ENCODE measurements at places on chromosomes 5 and 9.

- DNase-seq = no peak
These were observed 3.5 kb upstream of the F2RL2 start for GRCh38 chr5:76626738-76627137.

DNA sequence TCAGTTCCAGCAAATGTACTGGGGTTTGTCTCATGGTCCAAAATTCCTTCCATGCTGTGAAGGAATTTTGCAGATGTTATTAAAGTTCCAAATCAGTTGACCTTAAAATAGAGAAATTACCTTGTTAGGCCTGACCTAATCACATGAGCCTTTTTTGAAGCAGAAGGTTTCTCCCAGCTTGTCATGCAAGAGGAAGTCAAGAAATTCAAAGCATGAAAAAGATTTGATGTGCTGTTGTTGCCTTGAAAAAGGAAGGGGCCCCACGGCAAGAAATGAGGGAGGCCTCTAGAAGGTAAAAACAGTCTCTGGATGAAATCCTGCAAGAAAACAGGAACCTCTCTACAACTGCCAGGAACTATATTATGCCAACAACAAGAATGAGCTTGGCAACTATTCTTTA lies 24.2 kb upstream of the HAPLN1 start:
- no peak for DNase-seq

GRCh38 chr5:89003563-89004036 lies 120.6 kb upstream of the MEF2C start:
- DNase-seq = no peak

DNA sequence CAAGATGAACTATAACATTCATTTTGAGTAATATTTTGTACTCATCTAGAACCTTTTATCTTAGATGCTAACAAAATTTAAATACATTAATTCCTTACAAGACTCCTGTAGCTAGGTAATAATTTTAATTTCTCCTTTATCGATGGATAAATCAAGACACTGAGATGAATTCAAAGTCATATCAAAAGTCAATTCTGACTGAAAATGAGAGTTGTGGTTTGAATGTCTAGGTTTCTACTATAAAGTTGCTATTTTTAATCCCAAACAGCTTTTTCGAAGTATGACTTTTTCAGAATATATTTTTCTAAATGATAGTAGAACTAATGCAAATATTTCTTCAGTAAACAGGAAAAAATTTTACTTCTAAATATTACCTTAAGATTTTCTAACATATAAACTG lies 491.7 kb upstream of the FAM174A start:
- no peak for DNase-seq

DNA sequence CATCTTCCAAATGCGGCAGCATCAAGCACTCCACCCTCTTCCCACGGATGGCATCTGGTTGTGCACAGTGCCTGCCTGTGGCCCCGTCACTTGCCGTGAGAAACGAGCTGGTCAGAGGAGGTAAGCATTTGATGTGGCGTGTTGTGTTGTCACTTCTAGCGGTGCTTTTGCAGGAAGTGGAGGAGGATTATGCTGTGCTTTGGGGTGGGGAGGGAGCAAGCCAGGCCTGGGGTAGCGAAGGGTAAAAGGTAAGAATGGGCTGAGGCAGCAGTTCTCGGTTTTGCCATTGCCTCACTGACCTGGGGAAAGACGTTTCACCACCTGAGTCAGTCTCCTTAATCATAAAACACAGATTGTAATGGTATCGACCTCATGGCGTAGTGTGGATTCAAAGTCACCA lies 2.3 kb upstream of the POMT1 start:
- no peak for DNase-seq

- no peak for DNase-seq
These were observed 8.5 kb downstream of the DMXL1 start for GRCh38 chr5:119079318-119079921.

DNA sequence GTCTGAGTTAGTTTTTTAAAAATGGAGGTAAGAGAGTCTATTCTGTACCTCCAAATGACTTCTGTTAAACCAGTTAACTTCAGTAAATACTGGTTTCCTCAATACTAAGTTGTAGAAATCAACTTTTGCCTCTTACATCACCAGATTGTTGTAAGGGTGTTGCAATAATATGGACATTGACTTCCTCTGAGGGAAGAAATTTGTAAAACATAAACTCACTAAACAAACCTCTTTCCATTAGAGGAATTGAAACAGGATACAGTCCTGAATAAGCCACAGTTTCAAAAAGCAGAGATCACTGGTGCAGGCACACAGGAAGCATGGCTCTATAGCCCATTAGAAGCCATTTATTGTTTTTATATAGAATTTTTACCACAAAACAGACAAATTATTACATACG lies 32.7 kb upstream of the SLCO6A1 start:
- DNase-seq = no peak

DNA sequence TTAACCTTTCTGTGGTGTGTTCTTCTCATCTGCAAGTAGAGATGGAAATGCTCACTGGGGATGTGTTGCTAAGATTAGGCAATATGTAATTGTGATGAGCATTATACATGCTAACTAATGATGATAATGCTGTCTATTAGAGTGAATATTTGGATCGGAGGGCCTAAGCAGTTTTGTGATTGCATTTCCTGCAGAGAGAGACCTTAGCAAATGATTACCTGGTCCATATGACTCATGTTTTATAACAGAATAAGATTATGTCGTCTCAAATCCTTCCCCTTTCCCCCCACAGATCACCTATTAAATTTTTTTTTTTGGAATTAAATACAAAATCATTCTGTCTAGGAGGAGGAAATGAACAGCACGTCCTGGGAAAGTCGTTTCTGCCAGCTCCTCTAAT lies 82.7 kb downstream of the IZUMO3 start:
- no peak for DNase-seq

DNA sequence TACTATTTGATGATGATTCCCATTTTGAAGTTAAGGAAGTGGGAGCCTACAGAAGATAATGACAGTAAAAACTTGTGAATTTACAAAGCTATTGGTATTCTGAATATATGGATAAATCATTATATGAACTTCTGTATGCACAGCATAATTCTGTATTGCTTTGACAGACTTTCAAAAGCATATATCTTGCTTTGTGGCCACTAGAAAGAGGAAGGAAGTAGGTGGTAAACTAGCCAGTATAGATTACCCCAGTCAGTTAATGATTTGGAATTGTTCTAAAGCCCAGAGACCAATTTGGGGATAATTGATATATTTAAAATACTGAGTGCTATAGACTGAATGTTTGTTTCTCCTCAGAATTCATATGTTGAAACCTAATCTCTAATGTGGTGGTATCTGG lies 53.0 kb downstream of the NR2F1 start:
- DNase-seq = no peak

- DNase-seq = peak; percentile 81
These were observed 291.8 kb downstream of the AOPEP start for GRCh38 chr9:95018099-95018936.

DNA sequence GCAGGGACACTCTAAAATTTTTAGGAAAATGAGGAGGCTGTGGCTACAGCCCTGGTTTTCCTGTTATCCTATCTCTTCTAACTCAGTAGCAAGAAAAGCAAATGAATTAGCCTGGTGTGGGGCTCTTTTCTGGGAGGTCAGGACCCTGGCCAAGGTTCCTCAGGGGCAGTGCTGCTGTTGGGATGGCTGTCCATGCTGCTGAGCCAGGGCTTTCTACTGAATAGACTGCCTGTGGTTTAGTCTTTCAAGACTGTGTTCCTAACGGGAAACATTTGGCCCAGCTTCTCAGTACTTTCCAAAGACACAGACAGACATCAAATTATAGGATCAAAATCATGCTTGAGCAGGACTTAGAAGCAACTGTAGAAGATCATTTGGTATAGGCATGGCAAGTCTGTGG lies 18.1 kb downstream of the TNC start:
- DNase-seq = no peak

GRCh38 chr9:87382900-87383299 lies 114.8 kb upstream of the DAPK1 start:
- no peak for DNase-seq

GRCh38 chr9:89935801-89936200 lies 331.0 kb downstream of the GADD45G start:
- no peak for DNase-seq

DNA sequence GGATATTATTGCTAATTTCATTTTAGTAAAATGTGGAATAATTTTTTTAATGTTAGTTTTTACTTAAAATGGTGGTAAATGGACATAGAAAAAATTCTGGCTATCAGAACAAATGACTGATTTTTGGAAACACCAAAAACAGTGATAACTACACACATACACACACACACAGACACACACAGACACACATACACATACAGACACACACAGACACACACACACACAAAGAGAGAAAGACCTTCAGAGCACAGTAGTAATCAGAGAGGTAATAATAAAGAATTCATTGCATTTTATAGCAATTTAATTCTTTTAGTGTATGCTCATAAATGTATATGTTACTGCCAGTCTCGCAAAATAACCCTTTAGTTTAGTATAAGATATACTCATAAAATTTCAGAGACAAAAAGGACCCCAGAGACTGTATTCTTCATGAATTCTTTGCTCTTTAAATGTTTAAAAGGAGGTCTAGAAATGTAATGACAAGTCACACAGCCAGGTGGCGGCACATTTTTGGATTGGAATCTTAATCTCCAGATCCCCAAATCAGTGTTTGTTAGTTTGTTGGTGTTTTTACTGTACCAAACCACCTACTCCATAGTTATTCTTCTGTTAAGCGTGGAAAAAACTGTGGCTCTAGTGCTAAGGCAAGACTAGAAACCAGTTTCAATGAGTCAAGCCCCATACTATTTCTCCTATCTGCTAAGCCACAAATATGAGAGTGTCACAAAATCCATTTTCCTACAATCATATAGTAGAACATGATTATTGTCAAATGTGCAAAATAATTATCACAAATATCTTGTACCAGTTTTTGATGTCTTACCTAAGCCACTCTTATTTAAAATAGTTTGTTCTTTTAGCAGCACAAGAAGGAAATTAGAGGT lies 109.9 kb downstream of the EDIL3 start:
- DNase-seq = no peak

DNA sequence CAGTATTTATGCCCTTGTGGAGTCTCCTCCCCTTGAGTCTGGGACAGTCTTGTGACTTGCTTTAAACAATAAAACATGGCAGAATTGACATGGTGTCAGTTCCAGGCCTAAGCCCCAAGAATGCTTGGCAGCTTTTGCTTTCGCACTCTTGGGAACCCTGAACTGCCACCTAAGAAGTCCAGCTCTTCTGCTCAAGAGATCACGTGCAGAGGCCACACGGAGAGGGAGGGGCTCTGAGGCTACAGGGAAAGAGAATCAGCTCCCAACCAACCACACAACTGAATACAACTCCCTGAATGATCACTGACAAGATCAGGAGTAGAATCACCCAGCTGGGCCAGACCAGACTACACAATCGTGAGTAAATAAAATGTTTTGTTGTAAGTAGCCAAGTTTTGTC lies 97.6 kb downstream of the MED27 start:
- no peak for DNase-seq

- DNase-seq = no peak
These were observed 25.5 kb upstream of the ARAP3 start for GRCh38 chr5:141707510-141707909.

GRCh38 chr5:8196061-8196460 lies 327.1 kb downstream of the MTRR start:
- DNase-seq = no peak

GRCh38 chr5:169116961-169117461 lies 183.9 kb downstream of the SLIT3 start:
- DNase-seq = peak; percentile 72

GRCh38 chr9:6224393-6225154 lies 9.0 kb downstream of the IL33 start:
- no peak for DNase-seq

- DNase-seq = no peak
These were observed 41.3 kb downstream of the ZNF474 start for GRCh38 chr5:122170620-122171019.

GRCh38 chr9:80946496-80947170 lies 742.7 kb downstream of the TLE1 start:
- no peak for DNase-seq

GRCh38 chr9:38020151-38021076 lies 48.6 kb downstream of the SHB start:
- DNase-seq = no peak

DNA sequence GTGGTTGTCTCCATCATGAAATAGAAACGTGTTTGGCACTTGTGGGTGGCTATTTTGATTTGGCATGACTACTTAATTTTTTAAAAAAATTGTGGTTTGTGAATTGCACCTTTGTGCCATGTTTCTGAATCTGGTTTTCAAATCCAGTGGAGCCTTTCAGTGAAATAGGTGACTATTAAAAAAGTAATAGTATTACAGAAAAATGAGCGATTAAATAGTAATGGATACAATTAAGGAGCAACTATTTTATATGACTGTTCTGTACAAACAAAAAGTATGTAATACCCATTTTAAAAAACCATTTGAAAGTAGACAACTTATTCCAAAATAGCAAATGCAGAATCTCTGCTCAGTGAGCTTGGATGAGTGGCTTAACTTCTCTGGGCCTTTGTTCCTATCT lies 3.0 kb downstream of the SOWAHA start:
- DNase-seq = no peak

- no peak for DNase-seq
These were observed 105.7 kb upstream of the FAM120A start for GRCh38 chr9:93345643-93346230.

GRCh38 chr9:16197578-16198370 lies 644.9 kb downstream of the CCDC171 start:
- DNase-seq = no peak

- DNase-seq = no peak
These were observed 18.6 kb upstream of the TARS1 start for GRCh38 chr5:33422191-33422590.

GRCh38 chr5:36531401-36531800 lies 75.0 kb upstream of the SLC1A3 start:
- DNase-seq = no peak

GRCh38 chr5:74476819-74477453 lies 163.6 kb downstream of the ENC1 start:
- DNase-seq = no peak

GRCh38 chr9:37126214-37126788 lies 5.9 kb downstream of the ZCCHC7 start:
- no peak for DNase-seq

DNA sequence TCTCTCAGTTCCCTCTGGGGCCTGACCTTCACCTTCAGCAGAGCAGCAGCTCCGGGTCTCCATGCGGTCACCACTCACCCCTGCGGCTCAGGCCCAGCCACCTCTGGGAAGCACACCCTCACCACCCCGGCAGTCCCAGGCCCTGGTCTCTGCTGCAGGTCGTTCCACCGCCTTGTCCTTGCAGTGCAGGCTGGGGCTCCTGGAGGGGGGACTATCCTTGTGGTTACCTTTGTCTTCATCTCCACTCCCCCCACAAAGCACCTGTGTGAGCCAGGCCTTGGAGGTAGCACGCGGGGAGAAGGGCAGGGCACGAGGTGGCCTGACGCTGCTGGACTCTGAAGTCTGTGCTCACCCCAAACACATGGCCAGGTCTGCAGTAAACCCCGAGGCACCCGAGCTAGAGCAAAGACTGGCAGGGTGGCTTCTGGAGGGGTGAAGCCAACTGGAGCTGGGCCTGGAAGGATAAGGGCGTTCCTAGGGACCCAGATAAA lies 33.2 kb upstream of the RXRA start:
- no peak for DNase-seq
